NCI-H187 (cell line): ENCODE measurements at places on chromosomes 3 and 15.

- DNase-seq, result no peak
Measured at GRCh38 chr3:116154389-116154788, 290.9 kb downstream of the LSAMP start.

DNA sequence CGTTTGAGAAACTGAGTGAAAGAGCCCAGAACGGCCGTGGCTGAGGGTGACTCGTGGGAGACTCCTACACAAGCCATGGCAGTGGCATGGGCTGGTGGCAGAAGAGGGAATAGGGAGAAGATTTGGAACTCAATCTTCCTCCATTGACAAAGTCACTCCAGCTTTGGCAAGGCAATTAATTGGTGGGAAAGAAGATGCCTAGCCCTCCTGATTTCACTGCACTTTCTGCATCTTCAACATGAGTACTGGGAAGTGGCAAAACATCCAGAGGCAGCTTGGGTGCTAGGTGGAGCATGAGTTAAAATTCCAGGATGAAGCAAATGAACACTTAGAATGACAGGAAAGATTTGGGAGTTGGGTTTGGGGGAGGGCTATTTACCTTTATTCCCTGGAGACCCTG is 1.4 kb upstream of the TGFBR2 start:
- DNase-seq, result no peak

GRCh38 chr3:148335612-148336011 is 362.1 kb upstream of the AGTR1 start:
- no peak for DNase-seq

- no peak for DNase-seq
Measured at GRCh38 chr15:23057707-23058106, 18.3 kb upstream of the TUBGCP5 start.

DNA sequence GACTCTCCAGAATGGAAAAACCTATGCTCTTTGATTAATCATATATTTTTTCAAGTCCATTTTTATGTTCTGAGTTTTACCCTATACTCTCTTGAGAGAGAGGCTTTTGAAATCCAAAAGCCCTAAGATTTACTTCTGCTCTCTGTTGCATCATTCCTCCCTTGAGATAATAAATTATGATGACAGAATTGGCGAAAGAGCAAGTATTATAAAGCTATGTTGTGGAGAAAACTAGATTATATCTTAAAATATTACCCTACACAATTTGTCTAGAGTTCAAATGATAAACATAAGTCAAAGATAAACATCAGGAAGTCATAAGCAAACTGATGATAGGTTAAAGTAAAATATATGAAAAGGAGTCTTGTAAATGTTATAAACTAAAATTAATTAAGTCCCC is 293.4 kb upstream of the MME start:
- DNase-seq, result no peak

GRCh38 chr15:89429986-89430385 is 66.4 kb downstream of the RHCG start:
- no peak for DNase-seq

- no peak for DNase-seq
Measured at GRCh38 chr3:64550745-64551144, 137.1 kb downstream of the ADAMTS9 start.

DNA sequence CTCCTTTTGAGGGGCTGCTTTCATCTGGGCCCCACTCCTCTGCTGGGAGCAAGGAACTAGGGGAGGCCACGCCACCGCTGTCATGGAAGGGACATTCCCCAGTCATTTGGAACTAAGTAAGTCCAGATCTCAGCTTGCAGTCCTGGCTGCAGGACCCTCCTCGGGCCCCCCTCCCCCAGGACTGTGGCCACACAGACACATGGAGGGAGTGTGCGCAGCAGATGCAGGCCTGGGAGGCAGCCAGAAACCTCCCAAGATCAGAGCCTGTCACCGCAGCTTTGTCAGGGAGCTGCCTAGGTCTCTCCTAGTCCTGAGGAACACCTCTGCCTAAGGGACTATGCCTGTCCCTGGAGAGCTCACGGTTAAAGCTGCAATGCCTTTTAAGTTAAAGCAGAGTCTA is 7.3 kb upstream of the SEMA3F start:
- no peak for DNase-seq

- DNase-seq, result no peak
Measured at GRCh38 chr15:74742422-74742821, 6.2 kb upstream of the CYP1A2 start.

- no peak for DNase-seq
Measured at GRCh38 chr3:119717520-119717919, 14.7 kb downstream of the CFAP91 start.

- no peak for DNase-seq
Measured at GRCh38 chr3:156094391-156094790, 26.0 kb upstream of the KCNAB1 start.

DNA sequence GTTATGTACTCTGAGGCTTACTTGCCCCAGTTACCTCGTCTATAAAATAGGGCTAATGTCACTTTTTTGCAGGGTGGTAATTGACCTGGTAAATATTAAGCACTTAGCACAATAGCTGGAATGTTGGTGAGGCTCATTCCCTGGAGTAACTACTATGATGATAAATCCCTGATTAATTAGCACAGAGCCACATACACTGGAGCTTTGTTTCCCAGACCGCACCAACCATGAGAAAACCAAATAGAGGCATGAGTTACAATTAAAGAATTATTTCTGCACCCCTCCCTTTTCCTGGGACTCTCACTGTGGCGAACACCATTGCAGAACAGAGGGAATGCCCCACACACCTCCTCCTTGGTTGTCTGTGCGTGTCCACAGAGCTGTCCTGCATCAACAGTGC is 76.6 kb upstream of the CPOX start:
- no peak for DNase-seq

GRCh38 chr3:97954228-97954827 is 17.9 kb downstream of the RIOX2 start:
- no peak for DNase-seq

- no peak for DNase-seq
Measured at GRCh38 chr15:52262364-52262763, 33.2 kb downstream of the MYO5C start.

- no peak for DNase-seq
Measured at GRCh38 chr3:141524988-141525387, 38.2 kb downstream of the RASA2 start.

- no peak for DNase-seq
Measured at GRCh38 chr3:192957441-192958021, 39.9 kb upstream of the MB21D2 start.

- no peak for DNase-seq
Measured at GRCh38 chr15:34773013-34773412, 18.2 kb upstream of the GJD2 start.

GRCh38 chr3:113223475-113224281 is 12.3 kb downstream of the BOC start:
- no peak for DNase-seq

- DNase-seq, result no peak
Measured at GRCh38 chr3:122078235-122078935, 23.2 kb downstream of the CD86 start.

- no peak for DNase-seq
Measured at GRCh38 chr3:13024765-13025065, 48.5 kb downstream of the IQSEC1 start.

DNA sequence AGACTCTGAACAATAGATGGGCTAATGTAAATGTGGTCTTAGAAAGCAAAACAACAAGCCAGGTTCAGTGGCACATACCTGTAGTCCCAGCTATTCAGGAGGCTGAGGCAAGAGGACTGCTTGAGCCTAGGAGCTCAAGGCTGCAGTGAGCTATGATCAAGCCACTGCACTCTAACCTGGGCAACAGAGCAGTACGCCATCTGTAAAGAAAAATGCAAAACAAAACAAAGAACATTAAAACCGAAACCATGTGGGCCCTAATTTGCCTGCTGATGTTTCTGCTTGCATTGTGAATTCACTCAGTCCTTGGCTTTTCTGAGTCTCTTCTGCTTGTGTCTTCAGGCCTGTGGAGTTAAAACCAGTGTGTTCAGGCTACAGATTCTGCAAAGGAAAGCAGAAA is 56.7 kb downstream of the CCNL1 start:
- DNase-seq, result no peak

DNA sequence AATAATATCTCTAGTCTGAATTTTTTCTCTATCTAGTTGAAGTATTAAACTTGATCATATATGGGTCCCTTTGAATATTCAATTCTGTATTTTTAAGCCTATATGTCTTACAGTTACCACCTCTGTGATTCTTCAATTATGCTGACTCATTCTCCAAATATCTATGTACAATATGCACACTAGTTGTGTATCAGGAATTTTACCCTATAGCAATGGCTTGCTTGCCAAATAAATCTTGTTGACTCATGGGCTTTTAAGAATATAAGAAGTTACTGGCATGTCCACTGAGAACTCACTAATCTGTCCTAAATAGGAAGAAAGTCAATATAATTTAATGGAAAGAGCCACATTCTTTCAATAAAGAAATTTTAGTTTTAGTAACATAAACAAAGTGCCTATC is 656.3 kb downstream of the RBMS3 start:
- DNase-seq, result no peak

DNA sequence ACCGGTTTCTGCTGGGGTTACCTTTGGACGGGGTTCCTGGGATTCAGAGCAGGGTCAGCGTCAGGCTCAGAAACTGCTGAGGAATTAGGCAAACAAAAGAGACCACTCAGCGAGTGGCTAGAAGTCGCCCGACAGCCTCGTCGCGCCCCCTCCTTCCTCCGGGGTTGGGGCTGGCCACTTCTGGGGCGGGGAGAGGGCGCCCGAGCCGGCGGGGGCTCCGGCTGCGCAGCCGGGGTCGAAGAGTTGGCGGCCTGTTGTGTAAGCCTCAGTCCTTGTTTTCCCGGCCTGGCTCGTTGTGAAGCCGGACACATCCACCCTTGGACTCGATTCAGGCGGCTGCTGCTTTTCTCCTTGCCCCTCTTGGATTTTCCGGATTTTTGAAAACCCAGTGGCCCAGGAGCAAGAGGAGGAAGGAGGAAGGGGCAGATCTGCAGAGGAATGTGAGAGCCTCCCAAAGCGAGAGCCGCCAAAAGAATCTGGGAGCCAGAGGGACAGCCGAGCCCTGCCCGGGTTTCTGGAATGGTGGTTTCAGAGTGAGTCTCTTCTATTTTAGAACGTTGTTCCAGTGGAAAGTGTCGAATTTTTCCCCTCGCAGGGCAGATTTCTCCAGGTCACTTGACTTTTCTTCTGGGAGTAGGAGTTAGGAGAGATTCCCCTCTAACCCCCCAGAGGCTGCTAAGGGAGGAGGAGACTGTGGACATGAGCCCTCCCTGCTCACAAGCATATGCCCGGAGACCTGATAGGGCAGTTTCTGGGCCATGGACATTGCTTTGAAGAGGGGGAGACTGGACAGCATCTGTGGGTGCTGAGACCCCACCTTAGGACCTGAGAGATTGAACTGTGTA is 666 bp downstream of the SNX33 start:
- no peak for DNase-seq

DNA sequence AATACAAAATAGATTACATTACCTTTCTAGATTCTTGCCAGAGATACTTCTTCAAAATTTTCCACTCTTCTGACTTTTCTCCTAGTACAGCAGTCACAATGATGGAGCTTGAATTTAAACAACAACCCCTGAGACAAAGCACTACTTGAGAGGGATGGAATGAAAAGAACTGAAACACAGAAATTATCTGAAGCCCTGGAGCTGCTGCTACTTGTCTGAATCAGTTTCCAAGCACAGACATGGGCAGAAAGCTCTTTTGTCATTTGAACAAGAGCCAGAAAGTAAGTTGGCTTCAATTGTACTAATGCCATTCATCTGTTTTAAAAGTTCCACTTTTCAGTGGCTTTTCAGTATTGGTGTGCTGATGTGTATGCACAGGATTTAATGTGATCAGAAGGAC is 718.5 kb upstream of the ARPP21 start:
- DNase-seq, result no peak

GRCh38 chr3:51510996-51511395 is 11.2 kb upstream of the DCAF1 start:
- DNase-seq, result no peak

- DNase-seq, result no peak
Measured at GRCh38 chr15:51184627-51185026, 89.9 kb upstream of the TNFAIP8L3 start.

DNA sequence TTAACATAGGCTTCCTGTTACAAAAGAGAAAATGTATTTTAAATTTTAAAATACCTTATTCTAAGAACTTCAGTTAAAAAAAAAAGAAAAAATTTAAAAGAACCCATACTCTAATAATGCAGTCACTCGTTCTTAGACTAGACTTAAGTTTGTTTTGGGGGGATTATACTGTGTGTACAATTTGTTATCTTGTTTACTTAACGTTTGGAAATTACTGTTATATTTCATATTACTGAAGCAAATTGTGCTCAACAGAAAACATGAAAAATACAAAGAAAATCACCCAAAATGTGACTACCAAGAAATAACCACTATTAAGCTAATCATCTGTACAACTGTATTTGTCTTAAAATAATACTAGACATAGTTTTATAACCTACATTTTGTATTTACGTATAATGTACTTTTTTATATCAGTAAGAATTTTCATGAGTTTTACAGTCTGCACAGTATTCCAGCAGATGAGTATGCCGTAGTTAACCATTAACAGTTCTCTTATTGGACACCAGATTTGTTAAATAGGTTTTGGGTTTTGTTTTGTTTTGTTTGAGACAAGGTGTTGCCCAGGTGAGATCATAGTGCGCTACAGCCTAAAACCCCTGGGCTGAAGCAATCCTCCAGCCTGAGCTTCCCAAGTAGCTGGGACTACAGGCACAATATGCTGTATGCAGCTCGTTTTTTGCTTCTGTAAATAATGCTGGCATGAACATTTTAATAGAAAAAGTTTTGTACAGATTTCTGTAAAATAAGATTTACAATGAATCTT is 88.8 kb upstream of the CHD2 start:
- DNase-seq, result peak; percentile 17

- DNase-seq, result no peak
Measured at GRCh38 chr3:123375014-123375940, 73.6 kb downstream of the ADCY5 start.

GRCh38 chr3:62605413-62606068 is 232.2 kb upstream of the FEZF2 start:
- no peak for DNase-seq

- peak; percentile 4 for DNase-seq
Measured at GRCh38 chr3:129501630-129502029, 26.8 kb upstream of the RHO start.

- DNase-seq, result no peak
Measured at GRCh38 chr15:98860281-98861041, 147.1 kb downstream of the PGPEP1L start.

DNA sequence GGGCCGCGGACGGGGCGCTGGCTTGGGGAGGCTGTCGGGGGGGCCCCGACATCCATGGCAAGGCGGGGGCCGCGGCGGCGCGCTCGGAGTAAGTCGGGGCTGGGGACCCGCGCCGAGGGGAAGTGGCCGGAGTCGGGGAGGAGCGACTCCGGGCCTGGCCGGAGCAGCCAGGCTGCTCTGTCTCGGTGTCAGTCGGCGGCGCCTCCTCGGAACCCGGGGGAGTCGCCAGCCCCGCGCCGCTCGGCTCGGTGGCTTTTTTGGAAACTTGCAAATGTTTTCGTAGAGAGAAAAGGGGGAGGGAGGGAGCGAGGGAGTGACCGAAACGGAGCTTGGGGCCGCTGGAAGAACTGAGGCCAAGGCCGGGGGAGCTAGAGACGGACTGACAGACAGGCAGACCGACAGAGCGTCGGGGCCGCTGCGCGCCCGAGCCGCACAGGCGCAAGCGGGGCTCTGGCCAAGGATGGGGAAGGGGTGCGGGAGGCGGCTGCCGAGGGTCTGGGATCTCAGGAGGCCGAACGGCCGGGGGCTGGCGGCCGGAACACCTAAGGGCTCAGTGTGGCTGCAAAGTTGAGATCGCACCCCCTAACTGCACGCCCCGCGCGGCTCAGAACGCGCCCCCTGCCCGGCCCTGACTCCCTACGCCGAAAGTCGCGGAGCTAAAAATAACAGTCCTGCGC is 5.0 kb downstream of the PTH1R start:
- DNase-seq, result no peak
